ENCODE measurements at places on chromosomes 12 and 14. TPM values are rescaled to one million over a fixed set of nuclear protein-coding genes. Genes with fewer than 3 reads are reported as not detected.

DNA sequence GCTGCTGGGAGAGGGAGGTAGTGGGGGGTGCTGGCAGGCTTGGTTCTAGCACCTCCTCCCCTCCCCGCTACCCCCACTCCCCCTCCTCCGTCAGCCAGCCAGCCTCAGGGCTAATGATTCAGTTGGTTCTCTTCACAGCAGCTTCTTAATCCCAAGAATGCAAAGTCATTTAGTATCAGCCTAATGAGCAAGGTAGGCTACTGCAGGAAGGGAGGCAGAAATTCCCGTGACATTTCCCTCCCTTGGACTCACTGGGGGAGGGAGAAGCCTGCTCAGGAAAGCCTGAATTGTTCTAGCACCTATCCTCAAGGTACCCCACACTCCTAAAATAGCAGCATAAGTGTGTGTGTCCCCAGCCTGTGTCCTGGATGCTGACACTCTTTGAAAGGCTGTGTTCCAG is 29.8 kb downstream of the ITPK1 start:
- H3K4me3 ChIP-seq: no peak overlapping the region
- peaks cover 3% of the 10 kb centered on the region for H3K4me1 ChIP-seq
- no peak overlapping the region for H3K27ac ChIP-seq
- no peaks in the 10 kb centered on the region for H3K36me3 ChIP-seq
- no peak for DNase-seq

The SMIM41 gene
- total RNA-seq: not detected

The KRT78 gene
- total RNA-seq: not detected

DNA sequence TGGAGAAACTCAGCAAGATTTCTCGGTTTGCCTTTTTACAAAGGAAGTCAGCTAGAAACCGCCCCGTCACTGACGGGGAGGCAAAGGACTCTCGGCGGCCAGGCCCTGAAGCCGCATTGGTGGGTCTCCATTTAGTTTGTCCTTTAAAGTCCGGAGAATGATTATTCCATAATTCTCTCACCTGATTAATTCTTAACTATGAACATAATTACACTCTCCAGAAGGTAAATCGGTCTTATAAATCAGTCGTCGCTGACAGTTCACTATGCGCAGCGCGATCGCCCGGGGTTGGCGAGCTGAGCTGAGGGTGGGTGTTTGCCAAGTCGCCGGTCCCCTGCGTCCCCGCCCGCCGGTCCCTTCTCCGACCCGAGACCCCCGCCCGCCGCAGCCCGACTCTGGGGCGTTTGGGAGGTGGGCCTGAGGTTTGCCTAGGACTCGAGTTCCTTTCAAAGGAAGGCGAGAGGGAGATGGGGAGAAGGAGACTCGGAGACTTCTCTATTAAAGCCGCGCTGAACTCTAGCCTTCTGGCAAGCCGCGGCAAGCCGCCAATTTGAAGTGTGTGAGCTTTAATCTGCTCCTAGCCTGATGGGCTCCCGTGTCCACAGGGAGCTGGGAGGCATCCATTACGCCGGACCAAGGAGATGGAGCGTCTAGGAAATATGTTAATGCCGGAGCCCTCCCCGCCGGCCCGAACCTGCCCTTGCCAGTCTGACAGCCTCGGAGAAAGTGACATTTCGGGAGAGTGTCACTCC is 392.9 kb downstream of the NOVA1 start:
- no peak overlapping the region for H3K4me3 ChIP-seq
- H3K27ac ChIP-seq: no peak overlapping the region
- no peaks in the 10 kb centered on the region for H3K4me1 ChIP-seq
- DNase-seq: no peak
- no peaks in the 10 kb centered on the region for H3K36me3 ChIP-seq

- no peaks in the 10 kb centered on the region for H3K36me3 ChIP-seq
- DNase-seq: no peak
- no peak overlapping the region for H3K27ac ChIP-seq
- H3K4me1 ChIP-seq: no peaks in the 10 kb centered on the region
- H3K4me3 ChIP-seq: no peak overlapping the region
These were observed 107.4 kb downstream of the RERGL start for GRCh38 chr12:17982556-17982955.

DNA sequence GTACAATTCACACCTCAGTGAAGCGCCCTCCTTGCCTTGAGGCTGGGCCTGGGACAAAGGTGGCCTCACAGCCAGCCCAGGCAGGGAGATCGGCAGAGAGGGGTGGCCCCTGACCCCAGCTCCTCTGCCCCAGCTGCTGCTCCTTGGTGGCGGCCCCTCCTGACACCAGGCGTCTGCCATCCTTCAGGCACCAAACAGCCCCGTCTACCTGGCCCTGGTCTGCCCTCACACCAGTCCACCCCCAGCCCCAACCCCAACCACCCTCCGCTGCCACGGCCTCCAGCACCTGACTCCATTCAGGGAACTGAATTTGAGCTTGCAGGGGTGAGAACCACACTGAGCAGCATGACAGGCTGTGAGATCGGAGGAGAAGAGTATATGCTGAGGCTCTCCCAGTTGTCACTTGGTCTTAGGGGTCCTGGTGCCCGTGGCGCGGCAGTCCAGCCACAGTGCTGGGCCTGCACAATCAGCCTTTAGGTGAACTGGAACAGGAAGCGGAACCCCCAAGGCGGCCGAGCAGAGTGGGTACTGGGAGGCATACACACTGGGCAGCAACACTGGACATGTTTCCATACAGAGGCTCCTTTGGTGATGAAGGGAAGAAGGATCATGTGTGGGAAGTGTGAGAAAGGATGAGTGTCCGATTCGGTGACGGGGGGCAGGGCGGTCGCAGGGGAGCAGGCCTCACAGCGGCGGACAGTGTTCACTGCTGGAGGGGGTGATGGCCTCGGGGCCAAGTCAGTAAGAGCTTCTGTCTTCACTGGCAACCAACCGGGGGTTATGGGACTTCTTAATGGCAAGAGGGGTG is 18.7 kb downstream of the ZFYVE21 start:
- no peak for DNase-seq
- peaks cover 40% of the 10 kb centered on the region for H3K36me3 ChIP-seq
- no peak overlapping the region for H3K27ac ChIP-seq
- H3K4me3 ChIP-seq: no peak overlapping the region
- H3K4me1 ChIP-seq: no peaks in the 10 kb centered on the region
- H3K27me3 ChIP-seq: no peaks in the 10 kb centered on the region

DNA sequence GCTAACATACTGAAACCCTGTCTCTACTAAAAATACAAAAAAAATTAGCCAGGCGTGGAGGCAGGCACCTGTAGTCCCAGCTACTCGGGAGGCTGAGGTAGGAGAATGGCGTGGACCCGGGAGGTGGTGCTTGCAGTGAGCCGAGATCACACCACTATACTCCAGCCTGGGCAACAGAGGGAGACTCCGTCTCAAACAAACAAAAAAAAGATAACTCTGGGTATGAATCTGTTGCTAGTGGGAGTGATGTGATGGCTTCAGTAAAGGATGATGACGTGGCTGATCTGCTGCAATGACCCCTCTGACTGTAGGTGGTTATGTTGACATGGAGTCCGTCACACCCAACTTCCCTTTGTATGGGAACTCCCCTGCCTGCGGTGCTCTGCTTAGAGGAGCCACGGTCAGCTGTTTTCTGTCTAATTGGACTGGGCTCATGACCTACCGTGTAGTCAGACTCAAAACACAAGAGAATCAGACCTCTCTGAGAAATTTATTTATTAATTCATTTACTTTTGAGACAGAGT is 59.1 kb upstream of the MED13L start:
- no peaks in the 10 kb centered on the region for H3K27me3 ChIP-seq
- peaks cover 8% of the 10 kb centered on the region for H3K4me1 ChIP-seq
- no peaks in the 10 kb centered on the region for H3K36me3 ChIP-seq
- peak; percentile 77 for DNase-seq
- H3K27ac ChIP-seq: no peak overlapping the region

The TAS2R31 gene
- total RNA-seq: 4.3 TPM

GRCh38 chr12:11762723-11763326 is 113.4 kb downstream of the ETV6 start:
- H3K27ac ChIP-seq: peak overlapping the region; percentile 96
- DNase-seq: no peak
- H3K36me3 ChIP-seq: peaks cover under 1% of the 10 kb centered on the region
- peaks cover 50% of the 10 kb centered on the region for H3K4me1 ChIP-seq

DNA sequence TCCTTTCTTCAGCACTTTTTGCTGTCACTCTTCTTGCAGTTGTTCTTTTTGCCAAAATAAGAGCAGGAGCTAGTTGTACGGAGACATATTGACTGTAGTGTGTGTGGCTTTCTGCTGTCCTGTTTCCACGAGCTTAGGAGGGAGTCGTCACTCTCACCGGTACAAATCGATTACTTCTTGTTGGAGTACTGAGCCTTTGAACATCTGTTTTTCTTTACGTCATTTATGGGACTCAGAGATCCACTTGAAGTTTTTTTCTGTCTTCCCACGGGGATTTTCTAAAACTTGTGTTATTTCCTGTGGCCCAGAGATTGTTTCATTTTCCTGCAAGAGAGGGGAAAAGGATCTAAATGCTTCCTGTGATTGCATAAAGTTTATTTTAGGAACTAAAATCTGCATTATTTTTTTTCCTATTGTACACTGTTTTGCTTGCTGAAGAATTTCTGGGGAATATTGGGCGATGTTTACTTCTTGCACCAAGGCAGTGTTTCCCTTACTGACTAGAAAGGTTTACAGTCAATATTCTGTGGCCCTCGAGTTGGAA is 199.8 kb upstream of the ARHGAP5 start:
- H3K27me3 ChIP-seq: no peaks in the 10 kb centered on the region
- no peak overlapping the region for H3K4me3 ChIP-seq
- H3K36me3 ChIP-seq: no peaks in the 10 kb centered on the region
- peaks cover 13% of the 10 kb centered on the region for H3K4me1 ChIP-seq
- H3K27ac ChIP-seq: no peak overlapping the region
- DNase-seq: peak; percentile 38

The ACVRL1 gene
- 5.8 TPM for total RNA-seq

Data from IMR-90 (cell line).